ENCODE measurements at places on chromosomes 11 and 22.

- DNase-seq = no peak
Measured at GRCh38 chr22:19260194-19260593, 31.3 kb downstream of the CLTCL1 start.

DNA sequence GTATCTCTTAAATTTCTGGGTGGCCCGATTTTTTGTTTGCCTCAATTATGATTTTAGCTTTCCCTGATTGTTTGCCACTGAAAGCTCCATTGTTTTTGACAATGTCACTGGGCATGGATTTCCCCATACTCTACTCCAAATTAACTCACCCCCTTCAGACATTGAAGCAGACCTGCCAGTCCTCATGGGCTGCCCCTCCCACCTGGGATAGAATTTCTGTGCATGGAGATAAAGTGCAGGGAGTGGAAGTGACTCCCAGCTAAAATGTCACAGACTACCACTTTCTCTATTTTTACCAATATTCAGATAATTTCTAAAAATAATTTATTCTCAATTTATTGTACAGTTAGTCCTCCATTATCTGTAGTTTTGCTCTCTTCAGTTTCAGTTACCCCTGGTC lies 79.1 kb upstream of the CLPB start:
- no peak for DNase-seq

- no peak for DNase-seq
Measured at GRCh38 chr11:21068886-21069285, 399.5 kb downstream of the NELL1 start.

DNA sequence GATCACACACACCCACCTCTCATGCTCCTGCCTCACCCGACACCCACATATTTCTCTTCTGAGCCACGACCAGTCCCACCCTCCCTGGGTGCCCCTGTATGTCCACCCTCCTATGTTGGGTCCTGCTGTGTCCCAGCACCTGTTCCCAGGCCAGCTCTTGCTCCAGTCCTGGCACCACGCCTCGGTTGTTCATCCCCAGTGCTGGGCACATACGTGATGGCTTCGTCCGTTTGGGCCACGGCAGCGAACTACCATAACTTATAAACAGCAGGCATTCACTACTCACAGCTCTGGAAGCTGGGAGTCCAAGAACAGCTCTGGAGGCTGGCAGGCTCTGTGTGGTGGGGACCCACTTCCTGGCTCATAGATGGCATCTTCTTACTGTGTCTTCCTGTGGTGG lies 116.9 kb downstream of the BRD1 start:
- no peak for DNase-seq

GRCh38 chr11:390175-390574 lies 3.8 kb upstream of the PKP3 start:
- DNase-seq = no peak

Measured in activated gamma-delta T cell (primary cell).